ENCODE measurements at places on chromosomes 1 and 21. TPM values are rescaled to one million over a fixed set of nuclear protein-coding genes. Genes with fewer than 3 reads are reported as not detected.

DNA sequence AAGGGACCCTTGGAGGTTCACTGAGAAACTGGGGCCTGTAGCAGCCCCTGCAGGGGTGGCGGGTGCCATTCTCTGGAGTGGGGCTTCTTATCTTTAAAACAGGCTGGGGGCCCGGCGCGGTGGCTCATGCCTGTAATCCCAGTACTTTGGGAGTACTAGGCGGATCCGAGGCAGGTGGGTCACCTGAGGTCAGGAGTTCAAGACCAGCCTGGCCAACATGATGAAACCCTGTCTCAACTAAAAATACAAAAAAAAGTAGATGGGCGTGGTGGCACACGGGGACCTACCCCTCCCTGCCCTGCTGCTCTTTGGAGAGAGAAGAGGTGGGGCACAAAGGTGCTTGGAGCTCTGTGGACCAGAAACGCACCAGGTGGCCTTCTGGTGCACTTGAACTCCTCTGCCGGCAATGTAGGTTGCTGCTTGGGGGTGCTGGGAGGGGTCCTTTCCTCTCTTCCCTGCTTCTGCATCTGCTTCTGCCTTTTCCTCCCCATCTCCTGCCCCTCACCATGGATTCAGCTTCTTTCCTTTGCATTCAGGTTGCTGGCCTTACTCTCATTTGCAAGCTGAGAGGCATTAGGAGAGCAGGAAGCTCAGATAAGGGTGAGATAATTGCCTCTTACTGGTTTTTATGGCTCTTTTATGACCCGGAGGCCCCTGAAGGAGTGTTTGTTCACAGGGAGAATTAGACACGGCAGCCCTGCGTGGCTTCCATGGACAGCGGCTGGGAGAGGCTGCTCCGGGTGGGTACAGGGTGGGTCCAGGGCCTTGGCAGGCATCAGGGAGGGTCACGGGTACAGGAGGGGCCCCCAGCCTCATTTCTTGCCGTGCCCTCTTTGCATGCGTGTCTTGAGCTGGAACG, 57.4 kb downstream of the ARHGEF10L start:
- no peak for DNase-seq

GRCh38 chr1:184988506-184988905, 14.2 kb upstream of the NIBAN1 start:
- DNase-seq: no peak

GRCh38 chr1:214570442-214570841, 19.0 kb upstream of the PTPN14 start:
- no peak for DNase-seq

DNA sequence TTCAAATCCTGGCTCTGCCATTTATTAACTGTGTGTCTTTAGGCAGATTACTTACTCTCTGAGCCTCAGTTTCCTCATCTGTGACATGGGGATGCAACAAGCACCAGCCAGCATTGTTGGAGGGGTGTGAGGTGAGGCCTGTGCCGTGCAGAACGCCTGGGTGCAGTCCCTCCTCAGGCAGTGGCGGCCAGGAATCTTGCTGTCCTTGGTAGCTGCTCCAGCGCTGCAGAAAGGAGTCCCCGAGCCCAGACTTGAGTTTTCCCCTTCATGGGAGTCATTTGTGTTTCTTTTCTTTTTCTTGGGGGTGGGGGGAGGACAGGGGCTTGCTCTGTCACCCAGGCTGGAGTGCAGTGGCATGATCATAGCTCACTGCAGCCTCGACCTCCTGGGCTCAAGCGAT, 46.6 kb downstream of the DISP3 start:
- no peak for DNase-seq

GRCh38 chr1:31752258-31752657, 11.9 kb downstream of the ADGRB2 start:
- DNase-seq: no peak

DNA sequence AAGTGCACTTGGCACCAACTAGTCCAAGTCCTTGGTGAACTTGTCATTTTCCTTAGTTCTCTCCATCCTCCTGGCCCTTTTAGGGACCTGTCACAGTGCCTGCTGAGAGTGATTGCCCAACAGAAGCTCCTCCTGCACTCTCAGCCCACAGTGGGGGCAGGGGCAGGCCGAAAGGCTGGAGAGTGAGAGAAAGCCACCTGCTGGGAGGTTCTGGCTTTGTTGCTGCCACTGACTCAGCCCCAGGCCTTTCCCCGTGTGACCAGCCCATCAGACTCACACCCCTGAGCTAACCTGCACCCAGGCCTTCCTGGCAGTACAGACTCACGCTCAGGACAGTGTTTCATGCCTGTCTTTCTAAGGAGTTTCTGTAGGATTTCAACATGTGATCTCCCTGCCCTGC, 17.1 kb upstream of the PROK1 start:
- DNase-seq: no peak

DNA sequence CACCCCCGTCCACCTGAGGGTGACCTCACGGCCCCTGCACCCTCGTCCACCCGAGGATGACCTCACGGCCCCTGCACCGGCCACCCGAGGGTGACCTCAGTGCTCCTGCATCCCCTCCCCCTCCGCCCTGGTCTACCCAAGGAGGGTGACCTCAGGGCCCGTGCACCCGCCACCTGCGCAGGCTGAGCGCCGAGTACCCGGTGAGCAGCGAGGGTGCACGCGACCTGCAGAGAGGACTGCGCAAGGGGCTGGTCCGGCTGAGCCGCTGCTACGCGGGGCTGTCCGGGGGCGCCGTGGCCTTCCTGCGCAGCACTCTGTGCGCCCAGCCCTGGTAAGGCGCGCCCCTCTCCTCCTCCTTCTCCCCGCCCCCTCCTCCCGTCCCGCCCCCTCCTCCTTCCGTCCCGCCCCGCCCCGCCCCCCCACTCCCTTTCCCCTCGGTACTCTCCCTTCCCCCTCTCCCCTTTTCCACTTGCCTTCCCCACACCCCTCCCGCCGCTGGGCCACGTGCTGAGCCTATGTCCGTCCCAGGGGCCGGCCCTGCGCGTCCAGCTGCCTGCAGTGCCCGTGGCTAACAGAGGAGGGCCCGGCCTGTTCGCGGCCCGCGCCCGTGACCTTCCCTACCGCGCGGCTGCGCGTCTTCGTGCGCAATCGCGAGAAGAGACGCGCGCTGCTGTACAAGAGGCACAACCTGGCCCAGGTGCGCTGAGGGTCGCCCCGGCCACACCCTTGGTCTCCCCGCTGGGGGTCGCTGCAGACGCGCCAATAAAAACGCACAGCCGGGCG, 28.4 kb downstream of the TRIM11 start:
- peak; percentile 78 for DNase-seq

- DNase-seq: no peak
These were observed 114.5 kb downstream of the LRRC40 start for GRCh38 chr1:70090875-70091274.

DNA sequence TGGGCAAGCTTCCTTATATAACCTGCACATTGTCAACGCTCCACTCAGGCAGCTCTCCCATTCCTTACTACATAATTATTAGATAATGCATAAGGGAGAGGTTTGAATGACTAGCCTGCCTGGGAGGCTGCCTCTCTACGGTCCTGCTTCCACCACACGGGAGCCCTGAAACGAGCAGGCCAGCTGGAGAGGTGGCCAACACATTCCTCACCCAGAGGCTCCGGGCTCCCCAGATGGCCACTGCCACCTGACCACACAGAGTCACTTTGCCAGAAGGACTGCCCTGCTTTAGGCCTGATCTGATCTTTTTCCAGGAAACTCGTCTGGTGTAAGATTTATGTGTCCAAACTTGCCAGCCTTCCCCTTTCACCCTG, 27.9 kb downstream of the HIVEP3 start:
- no peak for DNase-seq

DNA sequence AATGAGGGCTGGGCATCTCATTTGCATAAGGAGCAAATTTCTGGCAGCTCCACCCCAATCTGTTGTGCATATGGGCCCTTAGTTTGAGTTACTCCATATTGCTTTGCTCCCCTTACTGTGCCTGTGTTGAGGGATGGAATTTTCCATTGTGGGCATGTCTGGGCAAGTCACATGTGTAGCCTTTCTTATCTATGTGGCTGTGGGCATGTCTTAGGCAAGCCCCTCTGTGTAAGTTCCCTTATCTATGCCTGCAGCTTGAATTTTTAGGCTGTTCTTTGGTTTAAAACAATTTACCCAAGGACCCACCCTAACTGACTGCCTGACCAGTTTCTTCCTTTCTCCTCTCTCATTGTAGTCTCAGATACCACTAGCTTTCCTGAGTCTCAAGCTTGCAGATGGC, 405.7 kb upstream of the NCAM2 start:
- DNase-seq: no peak

DNA sequence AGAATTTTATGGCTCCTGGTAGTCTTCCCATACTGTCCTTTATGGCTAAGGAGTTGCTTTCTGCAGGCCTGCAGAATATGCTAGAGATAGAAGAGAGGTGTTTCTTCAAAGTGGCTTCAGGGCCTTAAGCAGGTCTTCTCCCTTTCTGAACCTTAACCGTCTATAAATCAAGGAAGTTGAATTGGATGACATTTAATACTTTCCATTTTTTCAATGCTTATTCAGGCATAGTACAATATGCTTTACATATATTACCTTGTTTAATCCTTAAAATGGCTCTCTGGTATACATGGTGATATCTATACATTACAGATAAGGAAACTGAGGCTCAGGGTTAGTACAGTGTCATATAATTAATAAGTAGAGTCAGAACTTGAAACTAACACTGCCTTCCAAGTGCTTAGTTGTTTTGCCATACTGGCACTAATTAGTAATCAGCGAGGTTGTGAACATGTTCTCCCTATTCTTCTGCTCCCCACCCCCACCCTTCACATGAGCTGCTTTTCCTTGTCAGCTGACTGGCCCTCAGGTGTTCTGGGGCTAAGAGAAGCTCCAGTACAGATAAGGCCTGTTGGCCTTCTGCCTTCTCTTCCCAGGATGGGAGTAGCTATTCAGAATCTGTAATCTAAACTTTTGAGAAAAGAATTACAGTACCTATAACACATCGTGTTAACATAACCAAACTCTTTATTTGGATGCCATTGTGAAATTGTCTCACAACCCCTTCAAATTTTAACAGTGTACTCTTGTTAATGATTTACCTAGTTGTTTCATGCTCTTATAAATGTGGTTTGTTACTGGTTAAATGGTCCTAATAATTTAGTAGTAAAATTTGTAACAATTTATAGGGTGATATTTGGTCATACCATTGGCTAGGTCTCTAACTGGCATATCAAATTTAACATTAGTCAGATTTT, 13.6 kb downstream of the NFYC start:
- DNase-seq: no peak

DNA sequence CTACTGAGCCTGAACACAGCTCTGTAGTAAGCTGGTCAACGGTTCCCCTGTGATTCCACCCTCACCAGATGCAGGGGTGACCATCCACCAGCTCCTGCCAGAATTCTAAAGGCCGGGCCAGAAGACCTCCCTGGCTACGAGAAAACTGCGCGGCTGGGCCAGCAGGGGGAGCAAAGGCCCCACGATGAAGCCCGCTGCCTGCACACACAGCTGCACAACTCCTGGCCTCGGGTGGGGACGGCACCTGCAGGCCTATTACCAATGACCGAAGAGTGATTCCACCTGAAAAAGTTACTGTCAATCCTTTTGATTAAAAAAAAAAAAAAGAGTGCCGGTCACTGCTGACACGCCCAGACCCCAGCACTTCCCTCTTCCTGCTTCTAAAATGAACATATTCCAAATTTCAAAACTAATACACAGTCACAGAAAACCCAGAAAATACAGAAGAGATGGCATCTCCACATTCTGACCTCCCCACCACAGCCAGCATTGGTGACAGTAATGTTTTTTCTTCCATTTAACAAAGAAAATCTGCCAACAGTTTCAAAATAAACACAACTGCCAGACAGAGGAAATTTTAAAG, 49.8 kb upstream of the RIPK4 start:
- peak; percentile 39 for DNase-seq

- no peak for DNase-seq
These were observed 124.9 kb upstream of the PLXNA2 start for GRCh38 chr1:208369045-208369444.

DNA sequence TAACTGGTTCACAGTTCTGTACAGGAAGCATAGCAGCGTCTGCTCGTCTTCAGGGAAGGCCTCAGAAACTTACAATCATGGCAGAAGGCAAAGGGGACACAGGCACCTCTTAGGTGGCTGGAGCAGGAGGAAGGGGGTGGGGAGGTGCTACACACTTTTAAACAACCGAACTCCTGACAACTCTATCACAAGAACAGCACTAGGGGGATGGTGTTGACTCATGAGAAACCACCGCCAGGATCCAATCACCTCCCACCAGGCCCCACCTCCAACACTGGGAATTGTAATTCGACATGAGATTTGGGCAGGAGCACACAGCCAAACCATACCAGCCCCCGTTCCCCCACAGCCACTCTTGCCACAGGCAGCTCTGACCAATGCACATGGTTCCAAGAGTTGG, 306.3 kb upstream of the POU3F1 start:
- no peak for DNase-seq

DNA sequence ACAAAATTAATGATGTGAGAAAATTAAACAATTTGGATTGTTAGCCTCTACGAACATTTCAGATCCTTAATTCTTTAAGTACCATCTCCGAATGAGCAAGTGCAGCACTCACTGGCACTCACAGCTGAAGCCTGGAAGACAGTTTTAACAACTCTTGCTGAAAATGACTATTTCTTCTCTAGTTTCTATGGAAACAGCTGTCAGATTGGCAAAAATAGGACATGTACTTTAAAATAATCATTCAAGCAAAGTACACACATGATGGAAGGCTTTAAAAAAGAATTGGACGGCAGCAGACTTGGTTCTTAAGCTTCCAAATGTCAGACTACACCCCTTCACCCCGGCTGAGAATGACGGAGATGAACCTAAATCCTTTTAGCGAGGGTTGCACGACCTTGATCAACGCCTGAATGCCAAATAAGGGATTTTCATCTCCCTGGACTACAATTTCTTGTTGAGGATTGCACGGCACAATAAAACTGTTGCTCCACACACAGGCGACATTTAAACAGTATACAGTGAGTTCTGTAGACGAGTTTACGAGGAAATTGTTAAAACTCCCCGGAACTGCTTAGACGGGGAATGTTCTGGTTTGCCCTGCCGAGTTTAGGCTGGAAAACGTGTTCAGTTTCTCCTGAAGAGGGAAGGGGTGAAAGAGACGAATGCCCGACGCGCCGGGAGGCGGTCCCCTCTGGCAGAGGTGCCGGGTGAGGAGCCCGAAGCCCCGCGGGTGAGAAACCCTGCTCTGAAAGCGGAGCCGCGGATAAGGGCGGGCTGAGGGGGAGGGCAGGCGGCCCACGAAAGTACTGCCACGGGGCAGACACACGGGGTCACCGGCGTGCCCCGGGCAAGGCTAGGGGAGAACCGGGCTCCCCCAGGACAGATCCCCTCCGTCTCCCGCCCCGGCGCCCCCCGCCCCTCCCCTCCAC, 671 bp downstream of the OMA1 start:
- DNase-seq: peak; percentile 78

- DNase-seq: peak; percentile 81
These were observed 132.4 kb downstream of the EDEM3 start for GRCh38 chr1:184622136-184622823.

DNA sequence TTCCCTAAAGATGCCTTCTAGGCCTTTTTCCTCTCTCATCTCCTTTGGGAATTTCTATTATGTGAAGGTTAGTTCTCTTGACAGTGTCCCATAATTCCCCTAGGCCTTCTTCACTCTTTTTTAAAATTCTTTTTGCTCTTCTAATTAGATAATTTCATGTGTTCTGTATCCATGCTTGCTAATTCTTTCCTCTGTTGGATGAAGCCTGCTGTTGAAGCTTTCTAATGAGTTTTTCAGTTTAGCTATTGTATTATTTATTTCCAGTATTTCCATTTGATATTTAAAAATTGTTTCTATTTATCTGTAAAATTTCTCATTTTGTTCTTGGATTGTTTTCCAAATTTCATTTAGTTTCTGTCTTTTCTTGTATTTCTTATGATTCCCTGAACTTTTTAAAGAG, 28.5 kb upstream of the FAM163A start:
- DNase-seq: no peak

The NUDT4B gene
- 0.27 TPM for polyA plus RNA-seq

The CD5L gene
- not detected for polyA plus RNA-seq

The PGLYRP3 gene
- polyA plus RNA-seq: not detected

The ADORA1 gene
- 5.2 TPM for polyA plus RNA-seq

The ANXA9 gene
- 7.8 TPM for polyA plus RNA-seq
